ENCODE measurements at places on chromosomes 7 and 10.

- DNase-seq = no peak
Observed at GRCh38 chr7:106047818-106048705, 64.0 kb downstream of the SYPL1 start.

GRCh38 chr7:138226745-138227279 lies 150.6 kb downstream of the AKR1D1 start:
- no peak for DNase-seq

GRCh38 chr10:48639632-48640031 lies 34.8 kb upstream of the ARHGAP22 start:
- DNase-seq = no peak

DNA sequence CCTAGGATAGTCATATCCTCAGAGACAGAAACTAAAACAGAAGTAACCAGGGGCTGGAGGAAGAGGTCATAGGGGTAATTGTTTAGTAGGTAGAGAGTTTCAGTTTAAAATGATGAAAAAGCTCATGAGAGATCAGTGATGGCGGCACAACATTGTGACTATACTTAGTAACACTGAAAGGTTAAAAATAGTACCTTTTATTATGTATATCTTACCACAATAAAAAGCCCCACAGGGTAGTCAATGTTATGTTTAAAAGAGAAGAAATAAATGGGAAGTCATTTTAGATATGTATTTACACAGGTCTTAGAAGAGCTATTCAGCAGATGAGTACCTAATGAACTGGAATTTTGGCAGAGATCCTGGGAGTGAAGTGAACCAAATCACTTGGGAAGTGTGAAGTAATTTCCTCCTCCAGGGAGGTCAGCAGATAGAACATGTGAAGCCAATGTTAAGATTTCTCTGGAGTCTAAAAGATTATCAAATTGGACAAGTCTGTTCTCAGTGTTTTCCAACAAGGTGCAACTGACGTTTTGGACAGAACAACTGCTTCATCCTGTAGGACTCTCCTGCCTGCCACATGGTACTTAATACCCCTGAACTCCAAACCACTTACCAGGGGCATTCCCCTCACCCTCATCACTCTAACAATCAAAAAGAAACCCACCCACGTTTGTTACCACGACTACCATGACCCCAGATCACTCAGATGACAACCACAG lies 6.4 kb downstream of the CDCA7L start:
- peak; percentile 24 for DNase-seq

DNA sequence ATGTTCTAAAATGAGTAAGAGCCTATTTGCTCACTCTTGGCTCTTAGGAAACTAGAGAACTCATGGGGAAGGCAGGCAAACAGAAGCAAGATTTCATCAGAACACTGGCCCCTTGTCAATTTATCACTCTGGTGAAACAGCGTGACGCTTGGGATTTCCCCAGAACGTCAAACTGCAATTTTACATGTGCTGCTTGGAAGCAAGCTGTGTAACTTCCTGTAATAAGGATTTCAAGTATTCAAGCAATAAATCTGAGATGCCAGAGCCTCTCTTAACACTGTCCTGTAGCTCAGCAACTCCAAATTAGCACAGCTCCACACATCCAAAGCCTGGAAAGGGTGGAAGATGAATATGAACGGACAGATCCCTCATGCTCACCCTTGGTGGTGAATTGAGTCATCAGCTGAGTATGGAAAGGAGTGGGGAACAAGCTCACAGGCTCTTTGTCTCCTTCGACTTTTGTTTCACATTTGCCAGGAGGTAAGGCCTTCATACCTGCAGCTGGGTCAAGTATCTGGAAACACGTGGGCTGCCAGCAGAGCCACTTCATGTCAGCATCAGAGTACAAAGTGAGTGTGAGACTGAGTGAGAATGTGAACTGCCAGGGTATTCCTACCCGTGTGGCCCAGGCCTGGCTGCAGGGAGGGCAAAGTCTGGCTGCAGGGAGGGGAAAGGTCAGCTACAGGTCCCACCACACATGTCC lies 140.4 kb upstream of the NAMPT start:
- peak; percentile 45 for DNase-seq

DNA sequence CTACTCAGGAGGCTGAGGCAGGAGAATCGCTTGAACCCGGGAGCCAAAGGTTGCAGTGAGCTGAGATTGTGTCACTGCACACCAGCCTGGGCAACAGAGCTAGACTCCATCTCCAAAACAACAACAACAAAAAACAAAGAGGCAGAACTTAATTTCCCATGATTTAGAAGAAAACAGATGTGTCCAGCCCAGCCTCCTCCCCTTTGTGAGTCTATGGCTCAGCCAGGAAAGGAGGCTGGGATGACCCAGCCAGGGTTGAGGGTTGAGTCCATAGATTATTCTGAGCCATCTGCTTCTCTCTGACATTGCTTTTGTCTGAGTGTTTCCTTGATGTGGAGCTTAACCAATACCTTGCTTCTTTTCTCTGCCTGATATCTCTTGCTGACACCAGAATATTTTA lies 994.1 kb downstream of the TYW1 start:
- DNase-seq = no peak

- no peak for DNase-seq
Observed at GRCh38 chr7:2360796-2361195, 6.2 kb downstream of the EIF3B start.

GRCh38 chr10:111821871-111822270 lies 361.7 kb downstream of the GPAM start:
- DNase-seq = no peak

- peak; percentile 8 for DNase-seq
Observed at GRCh38 chr10:59709395-59710125, at the start of gene SLC16A9. Gene SLC16A9, minus strand, starts transcription at chr10:59709850. Its CDS starts 25,559 bp downstream, at chr10:59684291.

DNA sequence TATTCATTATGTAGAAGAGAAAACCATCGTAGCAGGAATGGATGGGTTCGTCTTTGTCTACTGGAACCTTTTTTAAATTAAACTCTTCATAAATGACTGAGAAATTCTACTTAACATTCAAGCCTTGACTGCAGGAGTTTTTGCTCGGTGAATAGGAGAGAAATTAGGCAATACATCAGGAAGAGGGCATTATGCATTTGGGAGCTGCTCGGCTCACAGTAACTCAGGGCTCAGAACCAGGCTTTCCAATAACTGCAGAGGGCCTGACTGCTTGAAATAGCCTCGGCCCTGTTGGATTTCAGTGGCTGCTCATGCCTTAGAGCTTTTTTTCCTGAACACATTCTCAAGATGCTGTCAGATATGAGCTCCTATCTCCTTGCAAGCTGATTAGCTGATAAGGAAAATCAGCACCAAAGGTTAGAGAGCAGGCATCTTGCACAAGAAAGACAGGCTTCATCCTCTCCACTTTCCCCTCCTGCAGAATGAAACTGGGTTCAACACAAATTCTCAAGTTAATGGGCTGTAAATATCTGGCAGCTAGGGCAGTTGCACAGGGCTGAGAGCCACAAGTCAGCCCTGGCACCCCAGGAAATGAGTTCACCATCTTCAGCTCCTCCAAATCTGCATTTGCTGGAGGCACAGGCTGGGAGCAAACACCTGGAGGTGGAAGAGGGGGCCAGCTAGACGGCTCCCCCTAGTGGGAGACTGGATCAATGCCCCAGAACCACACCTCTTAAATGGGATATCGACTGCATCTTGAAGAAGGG lies 24.3 kb downstream of the TECTB start:
- DNase-seq = no peak

DNA sequence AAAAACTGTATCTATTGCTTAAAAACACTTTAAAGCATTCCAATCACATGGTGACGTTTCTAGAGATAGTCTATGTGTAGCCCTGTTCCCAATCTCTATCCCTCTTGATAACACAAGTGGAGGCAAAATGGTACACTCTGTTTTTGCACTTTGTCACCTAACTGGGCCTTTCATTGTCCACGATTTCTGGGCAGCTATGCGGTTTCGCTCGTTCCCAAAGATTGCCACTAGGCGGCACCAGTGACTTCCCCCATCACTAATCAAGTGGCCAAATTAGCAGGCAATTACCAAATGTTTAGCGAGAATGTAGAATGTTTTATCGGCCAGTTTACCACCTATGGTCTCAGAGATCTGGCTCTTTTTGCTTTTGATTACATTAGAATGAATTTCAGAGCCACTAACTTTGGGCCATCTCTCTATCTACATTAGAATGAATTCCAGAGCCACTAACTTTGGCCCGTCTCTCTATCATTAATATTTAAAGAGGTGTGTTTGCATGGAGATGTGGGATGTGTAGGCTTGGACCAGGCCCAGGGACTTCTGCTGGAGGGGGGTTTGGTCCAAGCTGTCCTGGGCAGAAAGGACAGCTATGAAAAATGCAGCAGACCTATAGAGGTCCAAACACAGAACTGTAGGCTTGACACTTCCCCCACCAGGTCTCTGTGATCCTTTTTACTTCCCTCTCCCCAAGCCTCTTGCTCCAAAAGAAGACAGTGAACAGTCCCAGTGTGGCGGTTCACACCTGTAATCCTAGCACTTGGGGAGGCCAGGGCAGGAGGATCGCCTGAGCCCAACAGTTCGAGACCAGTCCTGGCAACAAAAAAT lies 90.1 kb downstream of the EPC1 start:
- DNase-seq = peak; percentile 50

GRCh38 chr7:50534690-50535290 lies 30.4 kb downstream of the DDC start:
- DNase-seq = no peak

GRCh38 chr10:21452203-21452602 lies 73.3 kb downstream of the SKIDA1 start:
- no peak for DNase-seq

DNA sequence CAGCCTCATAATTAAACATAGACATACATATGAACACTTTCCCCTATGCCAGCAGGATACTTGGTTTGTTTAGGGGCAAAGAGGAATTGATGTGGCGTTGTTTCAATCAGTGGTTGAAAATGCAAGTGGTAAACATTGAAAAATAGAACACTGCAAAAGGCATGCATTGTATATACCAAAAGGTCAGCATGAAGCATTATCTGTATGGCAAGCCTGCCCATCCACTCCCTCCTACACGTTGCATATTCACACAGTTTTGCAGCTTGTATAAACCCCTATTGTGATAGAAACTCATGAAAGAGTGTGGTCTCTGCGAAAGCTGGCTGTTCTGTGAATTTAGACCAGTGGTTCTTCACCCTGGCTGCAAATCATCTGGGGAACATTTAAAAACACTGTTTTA lies 17.1 kb downstream of the CAV1 start:
- DNase-seq = no peak

- no peak for DNase-seq
Observed at GRCh38 chr7:122307228-122307621, 2.7 kb upstream of the FEZF1 start.

All from stimulated activated CD8-positive, alpha-beta memory T cell treated with anti-CD3 and anti-CD28 coated beads, Interleukin-7, amount 100 ng/mL, for 24 hours (primary cell).